Naive thymus-derived CD4-positive, alpha-beta T cell (primary cell): ENCODE measurements at places on chromosomes 5 and 9. TPM values are rescaled to one million over a fixed set of nuclear protein-coding genes. Genes with fewer than 3 reads are reported as not detected.

GRCh38 chr5:167513381-167513780 is 778.1 kb upstream of the WWC1 start:
- DNase-seq = no peak

- DNase-seq = no peak
These were observed 48.3 kb downstream of the FAM78A start for GRCh38 chr9:131227959-131228460.

DNA sequence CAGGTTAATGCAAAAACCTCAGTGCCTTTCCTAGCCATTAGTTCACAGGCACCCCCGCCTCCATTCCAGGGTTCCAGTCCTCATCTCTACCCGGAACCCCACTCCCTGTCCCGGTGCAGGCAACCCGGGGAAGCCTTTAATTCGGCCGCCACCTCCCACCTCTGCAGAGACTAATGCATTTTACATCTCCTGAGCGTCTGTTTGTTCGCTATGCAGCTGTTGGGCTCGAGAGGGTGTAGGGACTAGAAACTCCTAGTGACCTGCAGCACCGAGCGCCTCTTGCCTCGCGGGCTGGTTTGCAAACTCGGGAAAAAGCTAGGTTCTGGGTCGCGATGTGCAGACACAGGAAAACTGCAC is 3.6 kb downstream of the GDNF start:
- DNase-seq = no peak

- DNase-seq = no peak
These were observed 26.2 kb downstream of the TYRP1 start for GRCh38 chr9:12719431-12719830.

DNA sequence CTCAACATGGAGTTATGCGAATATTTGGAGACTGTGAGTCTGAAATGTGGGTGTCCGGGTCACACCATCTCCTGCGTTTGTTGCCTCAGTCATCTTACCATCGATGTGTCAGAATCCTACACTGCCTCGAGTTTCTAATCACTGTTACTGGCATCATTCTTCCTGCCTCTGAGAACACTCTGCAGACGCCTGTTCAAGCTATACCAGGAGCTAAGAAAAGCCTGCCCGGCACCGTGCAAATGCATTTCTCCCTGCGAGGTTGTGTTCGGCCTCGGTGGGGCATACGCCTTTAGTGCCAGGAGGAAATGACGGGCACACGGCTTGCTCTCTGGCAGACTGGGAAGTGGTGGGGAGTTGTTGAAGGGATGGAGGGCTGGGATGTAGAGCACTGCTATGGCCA is 31.2 kb upstream of the SLC25A51 start:
- DNase-seq = no peak

DNA sequence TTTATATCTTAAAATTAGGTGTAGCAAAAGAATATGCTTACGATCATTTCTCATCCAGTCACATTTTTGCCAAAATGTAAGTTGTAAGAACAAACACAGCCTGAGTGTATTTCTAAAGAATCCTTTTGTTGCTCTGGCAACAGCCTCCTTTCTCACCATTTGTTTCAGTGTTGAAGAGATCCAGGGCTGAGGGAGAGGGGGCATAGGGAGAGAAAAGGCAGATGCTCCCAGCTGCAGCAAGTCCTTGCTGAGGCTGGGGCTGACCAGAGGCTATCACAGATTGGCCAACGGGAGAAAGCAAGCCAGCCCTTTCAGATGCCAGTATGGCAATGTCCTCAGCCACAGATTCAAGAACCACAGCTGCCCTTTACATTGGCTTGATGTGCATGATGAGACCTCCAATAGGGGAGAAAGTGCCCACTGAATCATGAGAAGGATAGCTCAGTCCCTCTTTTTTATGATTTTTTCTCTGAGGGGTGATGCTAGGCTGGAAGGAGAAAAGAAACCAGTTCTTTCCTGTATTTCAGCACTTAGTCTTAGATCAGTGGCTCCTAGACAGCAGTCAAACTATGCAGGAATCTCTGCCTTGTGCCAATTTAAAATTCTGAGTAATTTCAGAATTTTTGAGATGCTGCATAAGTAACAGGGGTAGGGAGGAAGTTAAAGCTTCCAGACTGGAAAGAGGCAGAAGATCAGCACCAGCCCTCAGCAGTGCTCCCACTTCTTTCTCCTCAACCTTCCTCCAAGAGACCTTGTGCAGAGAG is 142.1 kb downstream of the LHFPL2 start:
- no peak for DNase-seq

DNA sequence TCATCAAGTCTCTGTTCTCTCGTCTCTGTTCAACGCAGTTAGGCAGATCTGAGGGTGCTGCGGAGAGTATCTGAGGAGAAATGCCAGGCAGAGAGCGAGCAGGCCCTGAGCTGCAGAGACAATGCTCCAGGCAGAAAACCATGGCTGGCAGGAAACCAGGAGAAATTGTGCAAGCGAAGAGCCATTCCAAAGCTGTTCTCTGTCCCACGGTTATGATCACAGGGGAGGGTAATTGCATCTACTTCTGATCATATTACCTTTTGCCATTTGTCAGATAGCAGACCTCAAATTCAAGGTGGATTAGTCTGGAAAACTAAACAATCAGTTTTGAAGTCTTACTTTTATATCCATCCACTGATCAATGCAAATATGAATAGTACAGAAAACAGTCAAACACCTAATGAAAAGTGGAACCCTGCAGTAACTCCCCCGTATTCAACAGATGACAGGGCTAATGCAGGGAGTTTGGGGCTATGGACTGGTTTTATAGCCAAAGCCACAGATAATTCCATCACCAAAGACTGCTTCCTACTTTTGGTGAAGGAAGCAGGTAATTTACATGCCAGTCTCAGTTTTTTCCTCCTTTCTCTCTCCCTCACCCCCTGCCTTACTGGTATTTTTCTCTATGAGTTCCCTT is 228.0 kb downstream of the DCP2 start:
- DNase-seq = no peak

The MAML1 gene
- total RNA-seq = 51.2 TPM

The C9orf50 gene
- total RNA-seq = not detected
